ENCODE measurements at places on chromosomes 7 and 10. TPM values are rescaled to one million over a fixed set of nuclear protein-coding genes. Genes with fewer than 3 reads are reported as not detected.

Gene WDR11
- total RNA-seq: 99.2 TPM

Gene EGR2
- total RNA-seq: 2.3 TPM

Gene EIF5AL1
- 0.46 TPM for total RNA-seq

Gene MYL10
- total RNA-seq: not detected

Gene PAOX
- 5.6 TPM for total RNA-seq

Gene LRRC18
- not detected for total RNA-seq

Gene RBM33
- total RNA-seq: 25.2 TPM

Gene SPDYE1
- total RNA-seq: not detected

Gene WIPF3
- total RNA-seq: not detected

Gene NPC1L1
- total RNA-seq: not detected

Gene CCDC201
- total RNA-seq: not detected

Gene SCIN
- 6.2 TPM for total RNA-seq

Gene CEP55
- 23.3 TPM for total RNA-seq

Gene MET
- total RNA-seq: 36.2 TPM

Gene MRPS17
- total RNA-seq: 10.7 TPM

Gene VENTX
- not detected for total RNA-seq

Gene PRRT4
- not detected for total RNA-seq

Gene CALML3
- total RNA-seq: not detected

Gene IFIT1
- total RNA-seq: 4.8 TPM

Gene COX19
- total RNA-seq: 14.1 TPM

Gene SLC13A1
- total RNA-seq: not detected

Gene HTR5A
- not detected for total RNA-seq

Gene CARD11
- 2.8 TPM for total RNA-seq

Gene COL1A2
- 7,304 TPM for total RNA-seq

Gene ZNF316
- total RNA-seq: 12.2 TPM

Gene SIRT1
- 14.6 TPM for total RNA-seq

Gene EPHA1
- not detected for total RNA-seq

Gene GRID1
- total RNA-seq: 0.09 TPM

Gene FGL2
- total RNA-seq: 0.30 TPM

Gene GBX1
- total RNA-seq: not detected

Gene PHKG1
- 0.46 TPM for total RNA-seq

Gene XRCC2
- 0.30 TPM for total RNA-seq

Gene NFKB2
- total RNA-seq: 51.0 TPM

Gene COL13A1
- 17.2 TPM for total RNA-seq

Gene CC2D2B
- total RNA-seq: 0.30 TPM

Gene ZNF735
- not detected for total RNA-seq

Gene SLIT1
- 0.05 TPM for total RNA-seq

Gene GDF10
- total RNA-seq: not detected

Gene CTTNBP2
- total RNA-seq: 0.78 TPM

Gene SYT15
- total RNA-seq: 0.59 TPM

Gene OPALIN
- total RNA-seq: not detected

Gene GIMAP1
- total RNA-seq: not detected

Gene EGFR
- total RNA-seq: 60.3 TPM

Gene KLF14
- total RNA-seq: under 0.01 TPM

Gene FAM131B
- total RNA-seq: 4.0 TPM

Gene FRG2B
- not detected for total RNA-seq

Gene PKD1L1
- total RNA-seq: under 0.01 TPM

Gene NUTM2B
- under 0.01 TPM for total RNA-seq

Gene ZNF212
- total RNA-seq: 6.2 TPM

Gene ATG9B
- total RNA-seq: 1.6 TPM

Gene SORCS1
- total RNA-seq: not detected

Gene SFR1
- 7.4 TPM for total RNA-seq

Gene BEND7
- total RNA-seq: 4.8 TPM

Gene PODXL
- 3.5 TPM for total RNA-seq

Gene SKAP2
- 14.6 TPM for total RNA-seq

Gene COL17A1
- total RNA-seq: 0.30 TPM

Gene FAM13C
- 1.2 TPM for total RNA-seq

Gene ADAM8
- 1.2 TPM for total RNA-seq

Gene KIF5B
- total RNA-seq: 207 TPM

Data from smooth muscle cell of the umbilical artery (primary cell).